GM23338 (cell line): ENCODE measurements at places on chromosomes 13 and 19. TPM values are rescaled to one million over a fixed set of nuclear protein-coding genes. Genes with fewer than 3 reads are reported as not detected.

TMIGD2 gene
- 0.76 and 0.93 TPM in 2 replicates for total RNA-seq

GDF15 gene
- 15.7 and 19.8 TPM in 2 replicates for total RNA-seq

SYNGR4 gene
- total RNA-seq: not detected in 2 replicates

BRSK1 gene
- total RNA-seq: 11.3 and 17.2 TPM in 2 replicates

JAK3 gene
- 4.2 and 5.4 TPM in 2 replicates for total RNA-seq

DENND1C gene
- 2.8 and 3.1 TPM in 2 replicates for total RNA-seq

TNPO2 gene
- total RNA-seq: 83.0 and 85.9 TPM in 2 replicates

LMTK3 gene
- 5.7 and 11.8 TPM in 2 replicates for total RNA-seq

ZNF578 gene
- 11.9 and 23.9 TPM in 2 replicates for total RNA-seq

MARCHF2 gene
- 50.1 and 58.7 TPM in 2 replicates for total RNA-seq

TLE6 gene
- total RNA-seq: 0.70 and 2.4 TPM in 2 replicates

AMER2 gene
- 0.62 and 0.76 TPM in 2 replicates for total RNA-seq

CACNG6 gene
- total RNA-seq: 0.23 and 0.38 TPM in 2 replicates

SGTA gene
- 79.3 and 102 TPM in 2 replicates for total RNA-seq

USP12 gene
- total RNA-seq: 32.5 and 39.3 TPM in 2 replicates

SLC25A41 gene
- 0.35 TPM in 1 of 2 replicates, not detected in the other for total RNA-seq

SPTBN4 gene
- 2.3 and 4.5 TPM in 2 replicates for total RNA-seq

KLK3 gene
- total RNA-seq: not detected in 2 replicates

CDC42EP5 gene
- total RNA-seq: 0.35 and 3.4 TPM in 2 replicates

RASGRP4 gene
- total RNA-seq: 3.6 and 4.1 TPM in 2 replicates

CGB7 gene
- total RNA-seq: 0.97 and 1.0 TPM in 2 replicates

SLC1A6 gene
- 18.5 and 37.3 TPM in 2 replicates for total RNA-seq

NKG7 gene
- total RNA-seq: not detected in 2 replicates

ACER1 gene
- total RNA-seq: not detected in 2 replicates
